Mesothelial cell of epicardium (in vitro differentiated cells): ENCODE measurements at places on chromosomes 12 and 14. TPM values are rescaled to one million over a fixed set of nuclear protein-coding genes. Genes with fewer than 3 reads are reported as not detected.

The PSMB5 gene
- total RNA-seq = 121 to 124 TPM (median 123 TPM) in 3 replicates

The LRRC43 gene
- total RNA-seq = 3.9 to 6.6 TPM (median 4.9 TPM) in 3 replicates

The MYH6 gene
- not detected in 3 replicates for total RNA-seq

The PPP1R1A gene
- total RNA-seq = 0.54 to 1.0 TPM (median 0.76 TPM) in 3 replicates

The MORN3 gene
- total RNA-seq = 0.69 to 1.2 TPM (median 0.99 TPM) in 3 replicates

The TAS2R14 gene
- total RNA-seq = 4.5 to 6.7 TPM (median 5.4 TPM) in 3 replicates

The METTL3 gene
- 68.1 to 74.4 TPM (median 69.0 TPM) in 3 replicates for total RNA-seq

The COPS7A gene
- total RNA-seq = 34.1 to 37.6 TPM (median 34.8 TPM) in 3 replicates
